MCF 10A (cell line): ENCODE measurements at places on chromosomes 12 and 14.

GRCh38 chr12:13193505-13194231 is 2.9 kb upstream of the EMP1 start:
- DNase-seq, result no peak

DNA sequence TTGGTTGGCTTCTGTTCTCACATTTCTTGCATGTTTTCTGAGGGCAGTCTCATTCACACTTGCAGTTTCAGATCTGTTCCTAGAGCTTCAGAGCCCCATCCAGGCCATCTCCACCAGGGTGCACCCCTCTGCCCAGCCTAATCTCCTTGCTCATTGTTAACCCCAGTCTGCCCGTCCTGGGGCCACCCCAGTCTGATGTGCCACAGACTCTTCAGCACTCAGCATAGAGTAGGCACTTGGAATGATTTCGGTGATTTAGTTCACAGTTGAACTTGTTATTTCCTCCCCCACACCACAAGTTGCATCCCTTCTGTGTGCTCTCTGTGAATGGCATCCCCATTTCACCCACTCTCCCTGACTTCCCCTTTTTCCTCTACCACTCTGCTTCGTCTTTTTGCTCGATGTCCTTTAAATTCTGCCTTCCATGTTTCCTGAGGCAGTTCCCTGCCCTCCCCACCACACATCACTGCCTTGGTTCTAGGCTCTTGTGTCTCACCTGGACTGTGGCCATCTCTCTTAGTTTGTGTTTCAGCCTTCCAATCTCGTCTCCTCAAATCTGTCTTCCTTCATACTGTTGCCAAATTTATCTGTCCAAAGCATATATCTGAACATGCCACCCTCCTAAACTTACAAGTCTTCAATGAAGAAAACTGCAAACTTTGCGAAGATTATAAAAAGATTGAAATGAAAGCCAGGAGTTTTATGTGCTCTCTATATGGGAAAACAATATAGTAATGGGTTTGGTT is 41.5 kb downstream of the ANO6 start:
- no peak for DNase-seq

- no peak for DNase-seq
Measured at GRCh38 chr14:58109744-58110143, 42.3 kb downstream of the ARMH4 start.

- DNase-seq, result no peak
Measured at GRCh38 chr14:82328442-82328841, 794.8 kb upstream of the SEL1L start.

- DNase-seq, result no peak
Measured at GRCh38 chr12:94597268-94597667, 53.1 kb downstream of the TMCC3 start.

- DNase-seq, result no peak
Measured at GRCh38 chr12:121579190-121579791, 1.5 kb downstream of the KDM2B start.

- no peak for DNase-seq
Measured at GRCh38 chr14:78851189-78851588, 681.0 kb downstream of the NRXN3 start.

DNA sequence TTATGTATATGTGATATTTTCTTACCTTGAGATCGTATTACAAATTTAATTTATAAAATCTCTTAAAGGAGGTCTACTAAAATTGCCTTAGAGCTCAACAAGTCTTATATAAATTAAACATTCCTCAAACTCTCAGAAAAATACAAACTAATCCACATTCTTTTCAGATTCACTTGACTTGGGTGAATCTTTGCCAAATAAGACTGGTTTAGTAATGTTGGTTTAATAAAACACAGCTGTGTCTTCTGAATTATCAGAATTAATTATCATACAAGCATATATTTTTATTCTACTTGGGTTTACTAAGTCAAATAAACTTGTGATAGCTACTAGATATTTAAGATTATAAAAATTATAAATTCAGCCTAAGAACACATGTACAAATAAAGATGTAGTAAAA is 13.3 kb downstream of the GLIPR1L2 start:
- DNase-seq, result no peak

DNA sequence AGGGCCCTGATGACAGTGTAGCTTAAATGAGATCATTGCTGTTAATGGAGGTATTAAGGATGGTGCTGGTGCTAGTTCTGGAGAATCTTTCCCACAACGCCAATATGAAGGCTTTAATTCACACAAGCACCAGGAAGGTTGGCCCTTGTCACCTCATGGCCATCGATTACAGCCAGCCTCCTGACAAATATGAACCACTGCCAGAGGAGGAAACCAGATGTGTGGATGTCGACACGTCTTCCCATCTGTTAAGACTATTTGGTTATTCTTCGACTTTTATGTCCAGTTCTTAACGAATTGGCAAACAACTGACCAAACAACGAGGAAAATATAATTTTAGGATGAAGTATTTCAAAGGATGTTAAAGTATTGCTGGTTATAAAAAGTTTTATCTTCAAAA is 79.5 kb downstream of the PIK3C2G start:
- DNase-seq, result no peak

DNA sequence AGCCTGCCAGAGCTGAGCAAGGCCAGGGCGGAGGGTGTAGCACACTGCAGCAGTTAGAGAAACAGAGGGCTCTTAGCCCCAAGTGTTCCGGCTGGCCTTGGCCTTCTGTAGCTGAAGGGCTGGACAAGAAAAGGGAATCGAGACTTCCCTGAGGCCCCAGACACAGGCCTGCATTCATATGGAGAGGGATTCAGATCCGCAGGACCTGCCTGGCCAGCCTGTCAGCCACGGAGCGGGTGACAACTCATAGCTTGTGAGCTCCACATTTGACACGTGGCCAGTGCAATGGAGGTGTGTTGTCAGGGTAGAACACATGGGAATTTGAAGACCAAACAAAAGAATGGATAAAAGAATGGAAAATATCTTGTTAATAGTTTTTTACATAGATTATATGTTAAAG is 182.2 kb upstream of the GSC start:
- no peak for DNase-seq

- DNase-seq, result no peak
Measured at GRCh38 chr14:50862036-50862570, 9.8 kb upstream of the ABHD12B start.

DNA sequence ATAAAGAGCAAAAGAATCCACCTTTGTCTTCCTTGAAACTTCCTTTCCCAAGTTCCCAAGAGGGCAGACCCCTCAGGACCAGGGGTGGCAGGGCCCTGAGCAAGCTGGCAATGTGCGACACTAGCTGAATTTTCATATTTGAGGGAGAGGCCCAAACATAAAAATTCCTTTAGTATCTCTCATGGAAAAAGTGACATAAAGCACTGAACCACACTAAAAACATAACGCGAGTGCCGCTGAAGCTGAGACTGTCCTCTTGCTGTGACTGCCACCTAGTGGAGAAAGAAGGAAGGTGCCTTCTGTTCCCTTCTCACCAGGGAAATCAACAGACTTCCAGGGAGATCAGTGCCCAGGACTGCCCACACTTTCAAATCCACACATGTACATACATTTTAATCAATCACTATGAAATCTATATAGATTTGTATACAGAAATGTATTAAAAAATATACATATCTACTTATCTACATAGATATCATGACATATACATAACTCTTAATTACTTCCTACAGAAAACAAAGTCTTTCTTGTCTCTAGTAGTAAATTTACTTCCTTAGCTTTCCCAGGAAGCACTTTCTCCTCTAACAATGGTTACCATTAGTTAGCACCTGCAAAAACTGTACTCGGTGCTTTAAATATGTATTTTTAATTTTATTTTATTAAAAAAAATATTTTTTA is 53.8 kb downstream of the SSH1 start:
- peak; percentile 88 for DNase-seq

- peak; percentile 21 for DNase-seq
Measured at GRCh38 chr12:91774434-91774921, 371.2 kb downstream of the BTG1 start.

GRCh38 chr12:80490329-80490728 is 46.3 kb downstream of the PTPRQ start:
- no peak for DNase-seq

GRCh38 chr12:113135178-113136127 is at the start of gene RASAL1:
RASAL1 (minus strand) TSS chr12:113135761; CDS start chr12:113135462, 299 bp downstream.
- DNase-seq, result peak; percentile 52

GRCh38 chr12:17640615-17641014 is 449.4 kb downstream of the RERGL start:
- no peak for DNase-seq

DNA sequence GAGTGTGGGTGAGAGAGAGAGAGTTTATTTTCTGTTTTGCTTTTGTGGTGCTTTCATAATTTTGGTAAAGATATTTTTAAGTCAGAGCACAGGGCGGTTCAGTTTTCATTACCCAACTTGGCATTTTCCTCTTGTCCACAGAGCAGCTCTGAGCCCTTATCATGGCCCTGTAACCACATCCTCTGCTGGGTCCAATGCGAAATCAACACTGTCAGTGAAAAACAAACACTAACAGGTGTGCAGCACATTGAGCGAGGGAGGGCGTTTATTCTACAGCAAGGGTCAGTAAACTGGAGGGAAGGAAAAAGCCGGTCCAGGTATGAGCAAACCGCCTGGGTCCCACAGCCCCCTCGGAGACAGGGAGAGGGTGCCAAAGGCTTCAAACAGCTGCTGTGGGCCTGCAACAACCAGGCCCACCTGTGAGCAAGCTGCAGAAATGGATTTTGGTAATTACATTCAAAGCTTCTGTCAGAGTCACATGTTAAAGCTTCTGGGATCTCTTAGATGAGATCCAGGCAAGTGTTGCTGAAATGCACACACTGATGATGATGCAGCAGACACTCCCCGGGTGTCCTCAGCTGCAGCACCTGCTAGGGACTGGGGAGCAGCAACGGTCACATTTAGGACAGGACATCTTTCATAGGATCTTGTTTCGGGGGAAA is 132.7 kb upstream of the DYRK2 start:
- no peak for DNase-seq

DNA sequence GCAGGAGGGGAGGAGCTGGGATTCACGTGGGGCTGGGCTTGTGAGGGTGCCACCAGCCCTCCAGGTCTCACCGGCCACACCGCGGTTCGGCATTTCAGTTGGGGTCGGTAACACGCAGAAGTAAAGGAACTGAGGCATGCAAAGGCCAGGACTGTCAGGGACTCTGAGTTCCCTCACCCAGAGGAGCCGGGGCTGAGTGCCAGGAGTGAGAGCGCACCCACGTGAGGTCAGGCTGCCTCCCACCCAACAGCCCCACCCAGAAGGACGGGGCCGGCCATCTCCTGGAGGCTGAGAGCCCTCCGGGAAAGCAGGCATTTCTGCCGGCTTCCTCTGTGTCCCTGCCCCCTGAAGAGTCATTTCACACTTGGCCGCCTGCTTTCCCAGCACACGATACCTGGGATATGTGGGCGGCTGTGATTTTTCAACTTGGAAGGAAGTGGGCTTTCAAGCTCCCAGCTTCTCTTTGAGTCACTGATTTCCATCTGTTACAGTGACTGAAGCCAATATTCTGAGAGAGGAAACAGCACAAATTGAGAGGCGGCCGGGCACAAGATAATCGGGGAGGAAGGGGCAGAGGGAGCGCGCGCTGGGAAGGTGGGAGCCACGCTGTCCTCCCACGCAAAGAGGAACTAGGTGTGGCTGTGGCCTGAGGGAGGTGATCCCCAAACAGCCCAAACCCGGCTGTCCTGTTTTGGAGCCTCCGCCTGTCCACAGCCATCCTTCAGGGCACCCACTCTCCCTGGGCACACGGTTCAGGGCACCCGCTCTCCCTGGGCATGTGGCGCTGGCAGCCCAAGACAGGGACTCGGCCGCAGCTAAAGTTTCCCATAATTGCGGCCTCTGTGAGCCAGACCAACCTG is 19.0 kb downstream of the GALNT9 start:
- no peak for DNase-seq

DNA sequence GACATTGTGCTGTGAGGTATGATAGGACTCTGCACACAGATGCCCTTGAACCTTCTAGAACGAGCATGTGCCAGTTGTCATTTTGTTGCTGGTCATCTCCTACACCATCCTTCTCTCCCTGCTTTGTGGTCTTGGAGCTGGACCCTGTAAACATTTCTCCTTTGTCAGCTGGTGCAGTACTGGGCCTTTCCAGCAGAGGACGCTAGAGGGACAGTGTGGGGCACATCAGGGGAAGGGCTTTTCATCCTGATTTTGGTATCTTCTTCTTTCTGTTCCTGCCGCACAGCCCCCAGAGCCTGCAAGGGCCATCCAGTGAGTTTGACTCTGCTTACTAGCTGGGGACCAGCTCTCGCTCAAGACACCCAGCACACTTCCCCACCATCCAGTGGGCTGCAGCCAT is 484.6 kb downstream of the AACS start:
- DNase-seq, result peak; percentile 25

- no peak for DNase-seq
Measured at GRCh38 chr12:6036509-6036908, 88.0 kb downstream of the VWF start.
